Foreskin keratinocyte (primary cell): ENCODE measurements at places on chromosomes 7 and 10.

DNA sequence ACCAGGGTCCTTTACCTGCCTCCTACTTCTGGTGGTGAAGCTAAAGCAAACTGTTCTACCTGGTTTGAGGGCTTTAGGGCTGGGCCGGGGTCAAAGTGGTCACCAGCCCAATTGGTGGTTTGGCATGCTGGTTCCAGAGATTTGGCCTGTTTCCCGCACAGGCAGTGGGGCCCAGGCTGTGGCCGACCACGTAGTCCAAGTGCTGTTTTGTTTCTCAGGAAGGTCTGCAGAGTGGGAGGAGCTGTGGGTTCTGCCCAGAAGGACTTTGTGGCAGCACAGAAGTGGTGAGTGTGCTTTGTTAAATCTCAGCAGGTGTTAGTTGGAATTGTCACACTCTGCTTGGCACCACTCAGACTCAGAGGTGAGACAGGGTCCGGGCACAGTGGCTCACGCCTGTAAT lies 85.8 kb downstream of the MKX start:
- DNase-seq = no peak

GRCh38 chr10:102758240-102758932 lies 14.6 kb downstream of the WBP1L start:
- DNase-seq = no peak

- DNase-seq = no peak
These were observed 52.1 kb downstream of the WIPF3 start for GRCh38 chr7:29858191-29858951.

GRCh38 chr7:36659172-36659516 lies 65.2 kb downstream of the AOAH start:
- peak; percentile 82 for DNase-seq

DNA sequence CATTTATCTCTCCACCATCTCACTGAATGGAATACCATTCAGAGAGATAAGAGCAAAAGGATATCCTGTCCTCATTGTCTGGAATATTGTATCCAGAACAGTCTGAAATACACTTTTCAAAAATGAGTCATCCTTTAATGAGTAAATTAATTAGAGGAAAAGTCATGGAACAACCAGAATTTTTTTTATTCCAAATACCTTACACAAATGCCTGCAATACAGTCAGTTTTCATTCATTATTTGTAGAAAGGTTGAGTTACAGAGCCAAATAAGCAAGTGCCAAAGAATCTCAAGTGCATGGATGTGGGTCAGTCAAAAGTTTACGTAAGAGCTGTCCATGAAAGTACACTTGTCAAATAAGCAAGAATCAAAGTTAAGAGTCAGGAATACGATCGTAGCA lies 482.6 kb downstream of the IPMK start:
- DNase-seq = peak; percentile 42

- DNase-seq = no peak
These were observed 47.9 kb downstream of the MTERF1 start for GRCh38 chr7:91832493-91833045.

- no peak for DNase-seq
These were observed 3.5 kb downstream of the AQP1 start for GRCh38 chr7:30915005-30915601.

DNA sequence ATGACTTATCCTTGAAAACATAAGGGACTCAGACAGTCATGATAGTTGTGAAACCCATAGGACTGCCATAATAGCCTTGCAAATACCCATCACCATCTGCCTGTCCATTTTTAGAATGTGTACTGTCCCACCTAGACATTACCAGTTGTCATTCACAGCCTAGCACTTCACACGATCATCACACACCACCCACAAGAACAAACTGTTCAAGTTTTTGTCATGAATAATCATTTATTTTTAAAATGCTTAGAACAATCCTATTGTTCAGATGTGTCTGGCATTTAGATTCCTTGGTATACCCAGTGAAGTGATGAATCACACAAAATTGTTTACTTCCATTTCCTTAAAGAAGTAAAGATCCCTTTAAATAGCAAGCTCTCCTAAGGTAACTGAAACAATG lies 46.6 kb downstream of the CCDC3 start:
- peak; percentile 37 for DNase-seq

DNA sequence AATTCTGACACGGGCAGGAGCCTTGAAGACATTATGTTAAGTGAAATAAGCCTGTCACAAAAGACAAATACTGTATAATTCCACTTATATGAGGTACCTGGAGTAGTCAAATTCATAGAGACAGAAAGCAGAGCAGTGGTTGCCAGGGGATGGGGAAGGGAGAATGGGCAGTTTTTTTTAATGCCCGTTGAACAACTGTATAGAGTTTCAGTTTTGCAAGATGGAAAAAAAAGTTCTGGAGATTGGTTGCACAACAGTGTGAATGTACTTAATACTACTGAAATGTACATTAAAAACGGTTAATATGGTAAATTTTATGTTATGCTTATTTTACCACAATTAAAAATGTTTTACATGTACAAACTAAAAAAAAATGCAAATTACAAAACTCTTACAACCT lies 63.6 kb upstream of the EFCAB10 start:
- no peak for DNase-seq

DNA sequence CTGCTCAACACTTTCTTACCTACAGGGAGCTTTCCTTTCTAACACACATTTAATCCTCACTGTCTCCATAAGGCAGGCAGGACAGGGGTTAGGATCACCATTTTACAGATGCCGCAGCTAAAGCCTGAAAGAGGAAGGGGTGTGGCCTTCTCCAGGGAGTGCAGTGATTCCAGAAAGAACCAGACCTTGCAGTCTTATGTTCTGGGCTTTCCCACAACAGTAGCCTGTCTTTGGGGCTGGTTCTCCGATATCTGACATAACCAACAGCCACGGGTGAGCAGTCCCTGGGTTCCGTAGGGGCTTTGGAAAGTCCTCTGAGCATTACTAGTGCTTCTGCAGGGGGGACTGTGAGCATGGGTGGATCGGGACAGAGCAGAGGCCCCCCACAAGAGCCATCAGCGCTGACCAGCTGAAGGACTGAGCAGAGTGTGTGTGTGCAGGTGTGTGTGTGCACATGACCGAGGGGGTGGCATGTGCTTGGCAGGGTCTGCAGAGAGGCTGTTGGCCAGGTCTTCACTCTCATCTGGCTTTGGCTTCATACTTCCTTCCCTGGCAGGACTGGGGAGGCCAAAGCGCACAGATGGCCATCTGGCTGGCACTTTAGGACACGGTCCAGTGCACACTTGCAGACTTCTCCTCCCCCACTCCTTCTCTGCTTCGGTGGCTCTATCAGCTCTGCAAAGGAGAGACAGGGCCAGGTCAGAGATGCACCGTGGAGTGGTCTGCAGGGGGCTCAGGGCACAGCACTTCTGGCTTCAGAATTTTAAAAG lies 400.3 kb downstream of the RPS24 start:
- no peak for DNase-seq

GRCh38 chr10:44498222-44498621 lies 113.3 kb upstream of the CXCL12 start:
- DNase-seq = no peak

GRCh38 chr10:28841625-28842024 lies 164.3 kb downstream of the BAMBI start:
- DNase-seq = no peak

GRCh38 chr10:133180965-133181639 lies 21.1 kb downstream of the KNDC1 start:
- no peak for DNase-seq

GRCh38 chr10:121296881-121297585 lies 301.2 kb downstream of the FGFR2 start:
- DNase-seq = no peak

GRCh38 chr10:13592306-13592705 lies 5.5 kb downstream of the PRPF18 start:
- DNase-seq = no peak

- DNase-seq = no peak
These were observed 75.3 kb upstream of the DNAAF5 start for GRCh38 chr7:651032-651728.

GRCh38 chr10:44240584-44241205 lies 144.2 kb downstream of the CXCL12 start:
- DNase-seq = no peak

GRCh38 chr10:95963991-95964389 lies 56.2 kb downstream of the CC2D2B start:
- DNase-seq = no peak

DNA sequence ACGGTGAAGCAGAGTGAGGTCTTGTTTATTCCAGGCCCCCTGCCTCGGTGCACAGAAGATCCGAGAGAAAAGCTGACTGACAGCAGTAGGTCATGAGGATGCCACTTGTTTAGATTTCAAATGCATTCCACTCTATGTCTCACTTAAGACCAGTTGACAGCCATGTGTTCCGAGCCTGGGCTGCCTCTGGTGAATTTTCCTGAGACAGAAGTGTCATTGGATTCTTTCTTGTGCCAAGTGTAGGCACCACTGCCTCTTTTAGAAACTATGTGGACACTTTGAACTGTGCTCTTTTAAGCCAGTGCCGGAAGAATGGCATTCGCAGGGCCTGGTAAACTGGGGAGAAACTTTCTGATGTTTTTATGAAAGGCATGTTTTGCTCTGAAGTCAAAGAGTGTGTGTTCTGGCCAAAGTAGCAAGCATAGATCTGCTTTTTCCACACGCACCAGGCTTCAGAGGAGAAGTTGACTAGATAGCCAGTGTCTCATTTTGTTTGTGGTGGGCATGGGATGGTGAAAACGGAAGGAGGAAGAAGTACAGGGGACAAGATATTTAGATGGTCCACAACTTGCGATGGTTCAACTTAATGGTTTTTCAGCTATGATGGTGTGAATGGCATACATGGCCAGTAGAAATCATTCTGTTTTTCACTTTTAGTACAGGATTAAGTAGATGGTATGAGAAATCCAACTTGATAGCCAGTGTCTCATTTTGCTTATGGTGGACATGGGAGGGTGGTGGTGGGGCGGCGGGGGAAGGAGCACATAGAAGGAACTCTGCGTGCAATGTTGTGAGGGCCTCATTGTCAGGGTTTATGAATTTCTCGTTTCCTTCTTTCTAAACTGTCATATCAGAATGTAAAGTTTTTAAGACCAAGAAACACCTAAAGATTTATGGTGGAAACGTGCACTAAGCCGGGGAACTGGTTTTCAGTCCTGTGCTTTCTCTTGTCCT lies 41.5 kb downstream of the CYP17A1 start:
- DNase-seq = no peak

GRCh38 chr7:42843205-42843800 lies 68.6 kb downstream of the C7orf25 start:
- DNase-seq = peak; percentile 22

DNA sequence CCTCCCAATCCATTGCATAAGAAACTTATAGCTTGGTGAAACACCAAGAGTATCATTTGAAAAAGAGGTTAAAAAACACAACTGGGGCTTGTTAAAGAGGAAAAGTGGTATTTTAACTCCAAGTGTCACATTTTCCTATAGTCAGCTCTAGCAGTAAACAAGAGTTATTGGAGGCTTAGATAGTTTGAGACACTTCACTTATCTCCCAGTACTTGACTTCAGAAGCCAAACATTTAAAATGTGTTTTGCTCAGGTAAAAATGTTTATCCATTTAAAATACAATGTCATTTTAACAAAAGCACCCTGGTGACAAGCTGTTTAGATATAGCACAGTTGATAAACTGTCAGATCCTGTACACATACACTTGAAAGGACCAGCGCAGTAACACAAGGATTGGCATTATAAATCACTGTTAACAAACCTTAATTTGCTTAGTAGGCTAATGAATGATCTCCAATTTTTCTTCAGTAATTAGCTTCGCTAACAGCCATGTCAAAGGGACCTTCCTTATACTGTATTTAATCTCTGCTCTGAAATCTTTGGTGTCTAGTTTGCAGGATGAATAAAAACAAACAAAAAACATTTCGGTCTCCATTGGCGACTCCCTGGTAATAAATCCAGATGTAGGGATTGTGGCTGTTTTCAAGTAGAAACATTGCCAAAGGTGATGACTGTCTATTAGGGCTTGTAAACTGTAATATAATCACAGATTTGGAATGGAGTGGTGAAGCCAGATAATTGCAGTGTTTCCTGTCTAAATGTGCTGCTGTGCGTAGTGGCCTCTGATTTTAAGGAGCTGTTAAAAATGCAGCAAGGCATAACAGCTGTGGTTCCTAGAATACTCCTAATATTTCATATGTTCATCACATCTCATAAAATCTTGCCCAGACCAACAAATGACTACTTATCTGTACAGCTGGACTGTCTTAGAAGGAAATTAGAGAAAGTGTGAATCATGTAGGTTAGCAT lies 545.1 kb downstream of the AUTS2 start:
- DNase-seq = peak; percentile 30
